ENCODE measurements at places on chromosomes 7 and 10. TPM values are rescaled to one million over a fixed set of nuclear protein-coding genes. Genes with fewer than 3 reads are reported as not detected.

The MSMB gene
- total RNA-seq = not detected

The ADCYAP1R1 gene
- total RNA-seq = 0.79 TPM

The METTL27 gene
- 0.50 TPM for total RNA-seq

The GIMAP5 gene
- 4.1 TPM for total RNA-seq

The AKR1C1 gene
- 66.6 TPM for total RNA-seq

The AGR3 gene
- not detected for total RNA-seq

The TMEM213 gene
- total RNA-seq = not detected

The OPALIN gene
- not detected for total RNA-seq

The SYT15B gene
- 1.5 TPM for total RNA-seq

The UBN2 gene
- total RNA-seq = 25.5 TPM

The UCN3 gene
- total RNA-seq = not detected

The GLUD1 gene
- 70.8 TPM for total RNA-seq

The TSPAN14 gene
- 23.9 TPM for total RNA-seq

The SNCG gene
- total RNA-seq = 9.0 TPM

The EMX2 gene
- total RNA-seq = 3.3 TPM

The CALHM2 gene
- 7.0 TPM for total RNA-seq

The SRRM3 gene
- total RNA-seq = 1.9 TPM

The CASD1 gene
- total RNA-seq = 20.1 TPM

The CYP26A1 gene
- not detected for total RNA-seq

The PDE1C gene
- total RNA-seq = 0.64 TPM

The HTR7 gene
- total RNA-seq = 0.27 TPM

The ODAD2 gene
- total RNA-seq = not detected

The SLC13A4 gene
- total RNA-seq = not detected

GRCh38 chr7:9603291-9603690 is 1169.9 kb downstream of the NXPH1 start:
- no peak for DNase-seq

GRCh38 chr7:49611951-49612350 is 161.5 kb upstream of the VWC2 start:
- DNase-seq = no peak

- DNase-seq = no peak
Measured at GRCh38 chr10:60604342-60604741, 173.9 kb upstream of the CDK1 start.

GRCh38 chr7:81688622-81689411 is 81.0 kb downstream of the HGF start:
- DNase-seq = no peak

DNA sequence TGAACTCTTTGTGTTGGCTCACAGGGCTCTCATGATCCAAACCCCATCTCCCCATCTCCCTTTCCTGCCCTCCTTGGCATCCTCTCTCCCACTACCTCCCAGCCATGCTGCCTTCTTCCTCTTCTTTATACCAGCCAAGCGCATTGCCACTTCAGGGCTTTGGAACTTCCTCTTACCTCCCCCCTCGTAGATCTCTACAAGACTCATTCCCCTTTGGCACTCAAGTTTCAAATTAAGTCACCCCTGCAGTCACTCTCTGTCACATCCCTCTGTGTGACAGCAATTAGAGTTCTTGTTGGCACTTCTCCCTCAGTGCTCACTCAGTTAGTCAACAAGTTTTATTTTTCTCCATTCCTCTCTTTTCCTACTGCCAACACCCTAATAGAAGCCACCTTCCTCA is 20.8 kb upstream of the NRP1 start:
- no peak for DNase-seq

DNA sequence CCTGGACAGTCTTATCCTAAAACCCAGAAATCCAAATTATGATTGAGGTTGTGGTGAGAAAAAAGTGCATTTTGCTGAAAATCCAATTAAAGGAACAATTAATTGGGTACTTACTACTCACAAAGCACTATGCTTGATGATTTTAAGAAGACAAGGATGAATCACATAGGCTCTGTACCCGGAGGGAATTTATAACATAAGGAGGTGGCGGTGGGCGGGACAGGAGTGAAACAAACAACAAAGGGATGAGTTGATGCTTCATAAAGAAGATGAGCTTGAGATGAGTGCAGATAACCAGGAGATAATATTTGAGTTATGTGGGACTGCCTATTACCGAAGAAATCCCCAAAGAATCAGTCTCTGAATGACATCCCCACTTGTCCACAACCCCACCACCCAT is 171.1 kb upstream of the FZD8 start:
- DNase-seq = no peak

- DNase-seq = no peak
Measured at GRCh38 chr10:58574058-58574457, 61.4 kb downstream of the BICC1 start.

DNA sequence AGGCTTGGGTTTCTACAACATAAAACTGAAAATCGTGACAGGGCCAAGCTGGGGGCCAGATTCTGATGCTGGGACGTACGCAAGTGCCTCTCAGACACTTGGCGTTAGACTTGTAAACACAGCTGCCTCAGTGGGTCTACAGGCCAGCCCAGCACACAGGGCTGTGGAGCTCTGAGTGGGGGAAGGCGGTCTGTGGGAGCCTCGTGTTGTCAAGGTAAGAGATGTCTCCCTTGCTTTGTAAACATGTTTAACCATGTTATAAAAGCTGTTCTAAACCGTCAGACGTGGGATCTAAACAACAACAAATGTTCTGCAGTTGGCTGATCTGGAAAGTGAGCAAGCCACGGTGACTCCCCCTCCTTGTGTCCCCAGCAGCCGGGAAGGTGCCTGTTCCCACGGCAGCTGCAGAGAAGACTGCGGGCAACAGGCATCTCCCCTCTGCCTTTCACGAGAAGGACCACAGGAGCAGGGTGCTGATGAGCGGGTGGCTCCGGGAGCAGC is 67.8 kb downstream of the ZRANB1 start:
- DNase-seq = peak; percentile 36

GRCh38 chr7:23216021-23216420 is 30.6 kb upstream of the GPNMB start:
- DNase-seq = peak; percentile 57

DNA sequence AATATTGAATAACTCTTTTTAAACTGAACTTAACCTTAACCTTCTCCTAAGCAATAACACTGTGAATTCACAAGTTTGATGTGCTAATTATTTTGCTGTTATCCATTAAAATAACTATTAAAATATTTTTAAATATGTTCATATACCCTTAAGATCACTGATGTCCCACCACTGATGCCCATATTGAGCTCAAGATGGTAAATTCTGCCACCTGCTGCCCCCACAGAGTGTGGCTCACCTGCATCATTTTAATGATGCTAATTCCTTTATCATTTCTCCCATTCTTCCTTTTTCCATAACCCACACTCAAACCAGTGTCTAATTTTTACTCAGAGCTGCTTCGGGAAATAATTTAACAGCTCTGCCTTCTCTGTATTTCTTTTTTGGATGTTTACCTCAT is 82.3 kb upstream of the ARID5B start:
- DNase-seq = no peak

DNA sequence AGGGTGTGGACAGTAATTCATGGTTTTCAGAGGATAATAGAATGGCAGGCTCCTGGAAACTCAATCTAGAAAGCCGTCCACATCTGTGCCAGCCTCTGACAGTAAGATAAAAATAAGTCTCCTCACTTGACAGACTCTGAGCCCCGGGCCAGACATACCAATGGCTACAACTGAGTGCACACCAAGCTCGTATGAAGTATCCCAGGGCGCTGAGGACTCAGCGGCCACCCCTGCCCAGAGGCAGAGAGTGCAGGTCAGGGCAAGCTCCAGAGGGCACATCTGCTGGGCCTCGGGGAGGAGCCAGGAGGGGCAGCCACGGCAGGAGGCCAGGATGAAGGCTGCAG is 262.8 kb upstream of the TCERG1L start:
- DNase-seq = no peak

- DNase-seq = no peak
Measured at GRCh38 chr10:49745756-49746155, 16.4 kb downstream of the OGDHL start.

- DNase-seq = no peak
Measured at GRCh38 chr10:75166623-75166972, 44.0 kb upstream of the VDAC2 start.

DNA sequence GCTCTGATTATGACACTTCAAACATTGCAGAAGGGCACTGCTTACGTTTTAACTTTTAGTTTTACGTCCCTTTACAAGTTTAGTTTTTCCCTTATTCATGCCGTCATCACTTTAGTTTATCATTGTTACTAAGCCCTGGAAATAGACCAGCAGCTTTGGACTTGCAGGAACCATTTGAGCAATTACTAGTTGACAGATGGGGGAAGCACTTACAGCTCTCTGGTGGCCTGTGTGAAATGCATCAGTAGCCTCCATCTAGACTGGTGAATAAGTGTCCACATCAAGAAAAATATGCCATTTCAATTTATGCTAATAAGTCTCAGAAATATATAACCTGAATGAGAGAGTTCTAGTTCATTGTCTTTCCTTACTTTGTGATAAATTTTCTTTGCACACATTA is 194.9 kb upstream of the GRM3 start:
- DNase-seq = no peak

DNA sequence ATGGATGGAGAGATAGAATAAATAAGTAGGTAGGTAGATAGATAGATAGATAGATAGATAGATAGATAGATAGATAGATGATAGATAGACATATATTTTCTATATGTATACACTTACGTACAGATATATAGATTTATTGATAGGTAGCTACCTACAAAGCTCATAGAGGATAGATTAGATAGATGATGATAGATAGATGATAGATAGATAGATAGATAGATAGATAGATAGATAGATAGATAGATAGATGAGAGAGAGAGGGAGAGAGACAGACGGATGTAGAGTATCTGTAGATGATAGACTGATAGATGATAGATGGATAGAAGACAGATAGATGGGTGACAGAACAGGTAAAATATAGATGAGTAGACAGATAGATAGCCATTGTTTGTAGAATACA is 191.3 kb upstream of the PFKP start:
- no peak for DNase-seq

- peak; percentile 81 for DNase-seq
Measured at GRCh38 chr7:142556740-142557139, 192.5 kb upstream of the PRSS1 start.

- peak; percentile 55 for DNase-seq
Measured at GRCh38 chr7:916291-916941, 38.1 kb downstream of the ADAP1 start.

DNA sequence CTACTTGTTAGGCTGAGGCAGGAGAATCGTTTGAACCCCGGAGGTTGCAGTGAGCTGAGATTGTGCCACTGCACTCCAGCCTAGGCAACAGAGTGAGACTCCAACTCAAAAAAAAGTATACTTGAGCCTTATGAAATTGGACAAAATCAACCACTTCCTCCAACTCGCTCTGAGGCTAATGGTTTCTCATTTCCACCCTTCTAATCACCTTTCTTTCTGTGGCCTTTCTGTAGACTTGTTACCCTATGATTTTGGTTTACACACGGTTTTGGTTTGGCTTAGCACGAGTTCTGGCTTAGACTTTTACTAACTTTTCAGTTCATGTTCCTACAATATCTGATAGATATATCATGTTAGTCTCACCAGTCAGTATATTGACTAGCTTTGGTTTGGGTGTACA is 152.0 kb downstream of the PHTF2 start:
- no peak for DNase-seq

GRCh38 chr7:69177461-69177861 is 420.8 kb upstream of the AUTS2 start:
- no peak for DNase-seq

DNA sequence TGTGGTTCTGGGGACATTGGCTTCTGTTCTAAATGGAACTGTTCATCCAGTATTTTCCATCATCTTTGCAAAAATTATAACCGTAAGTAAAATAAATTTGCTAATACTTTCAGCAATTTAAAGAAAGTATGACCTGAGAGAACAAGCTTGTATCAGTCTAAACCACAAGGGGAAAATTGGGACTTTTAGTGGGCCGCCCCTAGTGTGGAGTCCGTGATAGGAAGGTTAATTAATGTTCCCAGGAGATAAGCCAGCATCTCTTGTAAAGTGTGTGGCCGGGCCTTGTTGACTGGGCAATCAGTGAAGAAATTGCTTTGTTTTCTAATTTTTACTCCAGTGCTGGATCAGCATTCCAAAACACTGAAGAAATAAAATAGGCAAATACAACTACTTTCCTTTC is 83.0 kb downstream of the ABCB5 start:
- no peak for DNase-seq

GRCh38 chr7:22373388-22373787 is 16.4 kb upstream of the RAPGEF5 start:
- no peak for DNase-seq

DNA sequence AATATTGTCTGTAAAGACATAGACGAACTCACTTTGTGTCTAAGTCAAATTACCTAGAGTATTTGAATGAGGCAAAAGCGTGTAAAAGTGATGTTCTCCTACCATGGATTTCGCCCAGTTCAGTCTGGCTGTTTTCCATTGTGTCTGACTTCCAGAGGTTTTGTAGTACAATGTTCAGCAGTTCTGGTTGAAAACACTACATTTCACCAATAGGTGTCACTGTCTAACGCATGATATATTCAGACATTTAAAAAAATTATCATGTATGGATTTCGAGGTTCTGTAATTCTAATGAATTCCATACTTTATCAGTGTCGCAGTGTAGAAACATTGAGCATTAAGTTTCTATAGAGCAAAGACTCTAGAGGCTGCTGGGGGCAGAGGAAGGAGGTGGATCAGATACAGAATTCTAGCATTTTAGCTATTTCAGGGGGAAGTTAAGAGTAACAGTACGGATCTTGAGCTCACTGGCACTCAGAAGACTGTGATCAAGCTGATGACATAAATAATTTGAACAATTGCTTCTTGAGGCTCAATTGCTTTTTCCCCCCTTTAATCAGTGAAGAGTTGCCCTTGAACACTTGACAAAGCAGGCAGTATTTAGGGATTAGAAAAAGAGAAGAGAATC is 196.9 kb upstream of the RHOBTB1 start:
- no peak for DNase-seq

DNA sequence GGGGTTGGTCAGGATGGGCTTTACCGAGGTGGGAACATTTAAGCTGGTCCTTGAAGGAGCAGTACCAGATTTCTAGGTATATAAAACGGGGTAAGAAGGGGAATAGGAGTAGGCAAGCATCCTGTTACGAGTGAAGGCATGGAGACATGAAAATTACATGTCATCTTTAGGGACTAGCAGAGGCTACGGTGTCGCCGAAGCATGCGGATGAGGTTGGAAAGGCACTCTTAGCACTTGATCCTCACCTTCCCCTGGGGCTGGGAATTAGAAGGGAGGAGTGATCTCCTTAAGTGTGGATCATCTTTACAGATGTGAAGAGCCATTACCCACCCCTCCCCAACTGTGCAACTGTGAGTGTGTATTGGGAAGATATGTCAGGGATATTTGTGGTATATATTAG is 13.8 kb upstream of the ZRANB1 start:
- no peak for DNase-seq

GRCh38 chr7:46527360-46527759 is 606.3 kb upstream of the IGFBP3 start:
- DNase-seq = no peak

Measured in psoas muscle (tissue), 8 donors.